CD4-positive, CD25-positive, alpha-beta regulatory T cell (primary cell): ENCODE measurements at places on chromosomes 1 and 21.
A peak's percentile ranks its signal among the peaks of the same experiment; 100 is the strongest.

GRCh38 chr1:66685265-66685664 is 67.0 kb upstream of the DYNLT5 start:
- DNase-seq = no peak
- no peaks in the 10 kb centered on the region for H3K36me3 ChIP-seq
- H3K27me3 ChIP-seq = peaks cover 4% of the 10 kb centered on the region
- no peaks in the 10 kb centered on the region for H3K4me1 ChIP-seq

GRCh38 chr1:41672641-41673361 is 188.3 kb upstream of the EDN2 start:
- peak overlapping the region; percentile 71 for H3K27ac ChIP-seq
- no peaks in the 10 kb centered on the region for H3K36me3 ChIP-seq
- peak overlapping the region; percentile 77 for H3K4me3 ChIP-seq

GRCh38 chr1:53592521-53592982 is 133.4 kb downstream of the DMRTB1 start:
- H3K27ac ChIP-seq = no peak overlapping the region
- DNase-seq = no peak
- no peaks in the 10 kb centered on the region for H3K36me3 ChIP-seq
- H3K27me3 ChIP-seq = no peaks in the 10 kb centered on the region
- H3K4me3 ChIP-seq = no peak overlapping the region
- H3K4me1 ChIP-seq = no peaks in the 10 kb centered on the region

GRCh38 chr1:237303929-237304328 is 261.9 kb downstream of the RYR2 start:
- H3K36me3 ChIP-seq = no peaks in the 10 kb centered on the region
- H3K27me3 ChIP-seq = no peaks in the 10 kb centered on the region
- DNase-seq = no peak
- no peak overlapping the region for H3K27ac ChIP-seq

DNA sequence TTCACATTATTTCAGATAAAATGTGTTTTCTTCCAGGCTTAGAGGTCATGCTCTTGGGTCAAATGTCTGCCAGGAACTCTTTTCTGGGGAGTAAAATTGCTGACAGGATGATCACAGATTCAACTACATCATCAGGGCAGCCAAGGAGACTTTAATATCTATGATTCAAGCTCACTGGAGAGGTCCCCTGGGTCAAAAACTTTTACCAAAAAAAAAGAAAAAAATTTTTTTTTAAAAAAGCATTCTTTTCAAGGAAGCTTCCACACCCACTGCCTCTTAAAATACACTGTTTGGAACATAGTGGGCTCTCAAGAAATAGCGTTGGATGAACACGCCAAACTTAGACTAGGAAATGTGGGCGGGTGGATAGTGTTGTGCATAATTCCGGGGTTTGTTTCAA is 81.3 kb downstream of the TIAM1 start:
- no peak for DNase-seq
- H3K36me3 ChIP-seq = no peaks in the 10 kb centered on the region
- H3K27ac ChIP-seq = no peak overlapping the region
- H3K4me3 ChIP-seq = no peak overlapping the region
- peaks cover 5% of the 10 kb centered on the region for H3K4me1 ChIP-seq
